ENCODE measurements at places on chromosomes 11 and 22.

- no peak for DNase-seq
These were observed 51.5 kb upstream of the PPARA start for GRCh38 chr22:46098525-46099475.

DNA sequence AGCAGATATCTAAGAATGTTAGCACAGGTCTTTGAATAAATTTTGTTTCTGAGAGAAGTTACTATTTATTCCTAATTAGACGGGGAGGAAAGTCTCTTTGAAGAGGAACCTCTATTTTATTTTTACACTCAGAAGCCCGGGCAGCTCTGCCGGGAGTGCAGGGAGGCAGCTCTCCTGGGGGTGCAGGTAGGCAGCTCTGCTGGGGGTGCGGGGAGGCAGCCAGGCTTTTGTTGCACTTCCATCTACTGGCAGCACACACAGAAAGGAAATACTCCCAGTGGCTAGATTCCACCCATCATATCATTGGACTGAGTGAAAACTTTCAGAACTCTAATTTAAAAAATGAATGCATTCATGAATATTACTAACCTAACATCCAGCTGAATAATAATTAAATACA, 24.6 kb downstream of the OR10A6 start:
- no peak for DNase-seq

- DNase-seq, result no peak
These were observed 78.6 kb downstream of the PARVA start for GRCh38 chr11:12455938-12456337.

GRCh38 chr22:24567668-24568067, 11.9 kb downstream of the SNRPD3 start:
- DNase-seq, result no peak

All from NCI-H2171 (cell line).